ENCODE measurements at places on chromosomes 3 and 15.

DNA sequence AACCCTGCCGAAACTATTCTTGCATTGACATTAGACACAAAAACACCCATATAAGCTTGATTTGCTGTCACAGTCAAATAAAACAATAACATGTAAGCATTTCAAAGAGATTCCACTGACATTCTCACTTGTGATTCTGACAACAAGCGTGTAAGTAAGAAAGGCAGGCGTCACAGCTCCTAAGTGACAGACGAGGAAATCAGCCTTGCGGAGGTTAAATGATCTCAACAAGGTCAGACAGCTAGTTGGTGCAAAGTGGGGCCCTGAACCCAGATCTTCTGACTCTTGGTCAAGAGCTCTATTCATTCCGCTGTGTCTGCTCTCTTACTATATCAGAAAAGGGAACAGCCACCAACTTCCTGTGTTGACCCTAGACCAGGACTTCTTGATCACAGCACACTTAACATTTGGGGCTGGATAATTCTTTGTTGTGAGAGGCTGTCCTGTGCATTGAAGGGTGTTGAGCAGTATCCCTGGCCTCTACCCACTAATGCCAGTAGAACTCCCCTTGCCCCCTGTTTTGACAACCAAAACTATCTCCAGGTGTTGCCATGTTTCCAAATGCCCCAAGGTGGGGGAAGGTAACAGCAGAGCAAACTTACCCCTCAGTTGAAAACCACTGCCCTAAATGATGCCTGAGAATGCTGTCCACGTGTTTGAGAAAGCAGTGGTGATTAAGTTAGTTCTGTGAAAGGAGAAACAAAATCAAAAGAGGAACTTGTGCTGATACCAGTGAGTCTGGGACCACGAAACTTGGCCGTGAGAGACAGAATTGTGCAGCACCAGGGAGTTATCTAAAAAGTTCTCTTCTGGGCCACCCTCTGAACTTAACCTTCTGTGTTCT, 86.1 kb downstream of the LIPC start:
- no peak for DNase-seq

- no peak for DNase-seq
Observed at GRCh38 chr15:49832511-49832910, 211.7 kb downstream of the DTWD1 start.

DNA sequence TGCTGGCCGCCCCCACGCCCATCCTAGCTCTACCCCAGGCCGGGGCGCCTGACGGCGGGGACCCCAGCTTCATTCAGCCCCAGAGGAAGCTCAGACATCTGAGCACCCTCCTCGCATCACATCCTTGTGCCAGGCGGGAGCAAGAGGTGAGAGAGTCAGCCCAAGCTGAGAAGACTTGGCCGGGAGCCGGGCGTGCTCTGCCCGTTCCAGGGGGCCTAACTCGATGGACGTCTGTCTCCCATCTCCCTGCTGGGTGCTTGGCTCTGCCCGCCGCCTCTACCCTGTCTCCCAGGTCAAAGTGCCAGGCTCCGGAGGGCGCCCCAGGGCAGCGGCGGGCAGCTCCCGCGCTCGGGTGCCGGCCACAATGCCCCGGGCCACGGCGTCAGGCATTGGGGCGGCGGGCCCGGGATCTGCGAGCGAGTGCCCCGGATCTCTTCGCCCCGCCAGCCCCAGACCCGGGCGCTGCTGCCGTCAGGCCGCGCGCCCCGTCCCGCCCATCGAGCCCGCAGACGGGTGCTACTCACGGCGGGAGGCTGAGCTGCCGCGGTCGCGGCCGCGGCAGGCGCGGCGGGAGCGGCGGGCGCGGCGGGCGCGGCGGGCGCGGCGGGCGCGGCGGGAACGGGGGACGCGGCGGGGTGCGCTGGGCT, 388 bp downstream of the DAPK2 start:
- no peak for DNase-seq

GRCh38 chr3:78517965-78518364, 1249.8 kb downstream of the ROBO1 start:
- no peak for DNase-seq

DNA sequence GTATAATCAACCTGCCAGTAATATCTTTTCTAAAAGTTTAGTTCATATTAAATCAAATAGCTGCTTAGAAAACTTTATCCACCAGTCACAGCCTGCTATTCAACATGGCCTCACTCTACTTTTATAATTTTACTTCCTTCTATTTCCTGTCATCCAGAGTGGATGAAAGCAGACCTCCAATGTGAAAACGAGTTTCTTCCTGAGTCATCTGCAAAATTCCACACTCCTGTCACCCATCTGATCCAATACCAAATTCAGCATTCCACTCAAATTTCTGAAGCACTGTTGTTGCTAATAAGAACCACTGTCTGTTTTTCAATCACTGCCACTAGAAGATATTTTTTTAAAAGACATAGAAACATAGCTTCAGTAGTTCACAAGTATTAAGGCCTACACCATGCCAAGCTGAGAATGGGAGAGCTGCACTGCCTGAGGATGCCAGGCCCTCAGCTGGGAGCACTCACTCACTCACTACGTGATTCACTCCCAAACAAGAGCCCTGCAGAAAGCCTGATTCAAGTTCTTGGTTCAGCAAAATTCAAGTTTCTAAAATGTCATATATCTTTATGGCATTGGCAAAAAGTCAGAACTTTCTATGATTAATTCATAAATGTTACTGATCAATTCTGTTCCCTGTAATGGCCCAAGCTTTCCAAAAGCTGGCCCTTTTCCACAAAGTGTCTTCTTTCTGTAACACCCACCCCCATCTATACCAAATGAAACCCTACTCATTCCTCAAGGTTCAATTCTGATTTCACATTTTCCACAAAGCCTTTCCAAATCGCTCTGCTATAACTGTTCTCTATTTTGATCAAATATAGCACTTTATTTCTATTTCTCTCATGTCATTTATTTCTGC, 82.9 kb downstream of the FSIP1 start:
- no peak for DNase-seq

DNA sequence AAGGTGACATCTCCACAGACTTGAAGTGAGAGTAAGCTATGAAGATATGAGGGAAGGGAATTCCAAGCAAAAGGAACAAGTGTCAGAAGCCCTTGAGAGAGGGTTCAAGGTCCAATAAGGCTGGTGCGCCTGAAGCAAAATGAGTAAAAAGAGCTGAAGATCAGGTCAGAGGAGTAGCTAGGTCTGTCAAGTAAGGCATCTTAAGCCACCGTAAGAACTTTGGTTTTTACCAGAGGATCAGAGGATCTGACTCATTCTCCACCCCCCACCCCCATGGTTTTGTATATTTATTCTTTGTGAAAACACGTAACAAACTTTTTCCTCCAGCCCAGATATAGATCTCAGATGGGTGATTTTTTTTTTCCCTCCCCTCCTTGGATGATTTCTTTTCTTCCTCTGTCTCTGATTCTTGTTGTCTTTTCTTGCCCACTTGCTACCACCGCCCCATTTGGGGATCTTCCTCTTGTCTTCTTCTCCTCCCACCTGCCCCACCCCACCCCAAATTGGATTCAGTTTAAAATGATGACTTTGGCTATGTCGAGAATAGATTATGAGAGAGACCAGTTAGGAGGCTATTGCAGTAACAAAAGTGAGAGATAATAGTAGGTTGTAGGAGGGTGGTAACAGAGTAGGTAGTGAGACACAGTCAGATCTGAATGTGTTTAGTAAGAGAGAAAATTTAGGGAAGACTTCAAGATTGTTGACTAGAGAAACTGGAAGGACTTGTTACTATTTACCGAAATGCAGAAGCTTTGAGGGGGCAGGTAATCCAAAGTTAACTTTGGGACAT, 6.1 kb downstream of the TRMT10C start:
- DNase-seq = peak; percentile 49

GRCh38 chr15:31412824-31413223, 86.2 kb downstream of the KLF13 start:
- DNase-seq = no peak

GRCh38 chr3:17092583-17092933, 207.8 kb downstream of the PLCL2 start:
- DNase-seq = no peak

DNA sequence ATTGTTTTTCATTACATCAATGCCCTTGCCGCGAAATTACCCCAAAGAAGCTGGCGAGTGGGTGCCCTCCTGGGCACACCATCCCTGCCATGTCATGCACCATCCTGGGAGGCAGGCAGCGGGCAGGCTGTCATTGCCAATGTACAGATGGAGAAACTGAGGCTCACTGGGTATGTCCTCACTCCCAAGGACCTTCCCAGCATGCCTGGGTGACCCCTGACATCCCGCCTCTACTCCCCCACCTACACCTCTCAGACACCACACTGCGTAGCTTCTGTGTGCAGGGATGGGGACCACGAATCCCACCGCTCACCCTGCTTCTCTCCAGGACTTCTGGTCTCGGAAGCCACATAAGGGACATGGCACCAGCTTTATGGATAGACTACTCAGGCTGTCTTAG, 41.0 kb upstream of the SLC41A3 start:
- no peak for DNase-seq

GRCh38 chr3:29242296-29242695, 38.6 kb upstream of the RBMS3 start:
- no peak for DNase-seq

- no peak for DNase-seq
Observed at GRCh38 chr3:195911946-195912270, 3.6 kb upstream of the TNK2 start.

DNA sequence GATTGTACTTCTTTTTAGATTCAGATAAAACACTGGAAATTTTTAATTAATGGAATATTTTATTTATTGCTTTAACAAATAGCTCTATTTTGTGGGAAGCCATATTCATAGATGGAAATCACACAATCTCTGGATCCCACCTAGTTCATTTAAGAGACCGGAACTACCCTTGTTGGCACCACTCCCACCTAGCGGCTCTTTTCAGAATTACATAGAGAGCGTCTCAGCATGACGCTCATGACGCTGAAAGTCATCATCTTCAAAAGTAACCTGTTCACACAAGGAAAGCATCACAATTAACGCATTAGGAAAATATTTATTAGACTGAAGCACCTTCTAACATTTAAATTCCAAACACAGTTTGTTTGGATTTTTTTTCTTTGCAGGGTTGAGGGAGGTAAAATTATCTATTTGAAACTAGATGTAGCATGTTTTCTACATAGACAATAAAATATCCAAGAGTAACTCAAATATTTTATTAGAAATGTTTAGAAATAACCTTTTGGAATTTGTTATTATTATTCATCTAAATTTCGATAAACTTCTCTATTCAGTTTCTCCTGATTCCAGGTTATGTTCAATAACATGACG, 214.9 kb upstream of the ARRDC4 start:
- no peak for DNase-seq

DNA sequence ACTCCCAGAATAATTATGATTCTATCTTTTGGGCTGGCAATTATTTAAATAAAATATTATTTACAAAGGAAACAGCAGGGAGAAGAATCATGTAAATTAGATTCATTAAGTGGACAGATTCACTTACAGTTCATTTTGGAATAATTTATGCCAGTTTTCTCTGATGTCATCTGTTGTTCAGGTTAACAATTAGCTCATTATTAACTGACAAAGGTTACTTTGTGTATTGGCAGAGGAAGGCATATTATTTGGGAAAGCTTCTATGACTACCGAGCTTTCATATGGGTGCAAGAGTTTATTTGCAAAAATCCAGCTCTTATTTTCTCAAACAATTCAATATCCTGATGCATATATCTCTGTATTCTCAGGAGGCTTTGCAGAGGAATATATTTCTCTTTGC, 224.4 kb downstream of the CHST2 start:
- no peak for DNase-seq

GRCh38 chr3:40118091-40118490, 191.4 kb upstream of the EIF1B start:
- no peak for DNase-seq

DNA sequence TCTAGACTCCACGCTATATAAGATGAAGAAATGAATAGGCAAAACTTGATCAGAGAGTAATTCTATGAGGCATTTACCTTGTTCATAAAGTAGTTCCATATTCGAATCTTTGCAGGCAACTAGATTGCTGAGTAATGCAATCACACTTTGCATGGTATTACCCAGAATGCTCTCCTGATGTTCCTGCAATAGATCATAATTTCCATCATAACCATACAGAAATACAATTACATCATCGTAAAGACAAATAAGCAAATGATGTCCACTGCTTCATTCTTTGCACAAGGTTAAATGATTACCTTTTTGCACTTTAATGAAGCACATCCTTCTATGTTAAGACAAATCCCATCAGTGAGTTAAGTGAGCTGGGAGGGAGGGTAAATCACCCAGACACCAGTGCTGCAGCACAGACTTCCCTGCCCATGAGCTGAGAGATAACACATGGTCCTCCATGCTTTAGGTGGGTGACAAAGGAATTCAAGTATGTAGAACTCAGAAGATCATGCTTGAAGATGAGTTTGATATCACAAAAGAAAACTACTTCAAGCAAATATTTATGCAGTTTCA, 366.7 kb downstream of the CTNNB1 start:
- no peak for DNase-seq

- peak; percentile 57 for DNase-seq
Observed at GRCh38 chr3:155416500-155417118, 123.1 kb upstream of the STRIT1 start.

- DNase-seq = peak; percentile 50
Observed at GRCh38 chr3:107001635-107002034, 375.6 kb upstream of the CCDC54 start.

DNA sequence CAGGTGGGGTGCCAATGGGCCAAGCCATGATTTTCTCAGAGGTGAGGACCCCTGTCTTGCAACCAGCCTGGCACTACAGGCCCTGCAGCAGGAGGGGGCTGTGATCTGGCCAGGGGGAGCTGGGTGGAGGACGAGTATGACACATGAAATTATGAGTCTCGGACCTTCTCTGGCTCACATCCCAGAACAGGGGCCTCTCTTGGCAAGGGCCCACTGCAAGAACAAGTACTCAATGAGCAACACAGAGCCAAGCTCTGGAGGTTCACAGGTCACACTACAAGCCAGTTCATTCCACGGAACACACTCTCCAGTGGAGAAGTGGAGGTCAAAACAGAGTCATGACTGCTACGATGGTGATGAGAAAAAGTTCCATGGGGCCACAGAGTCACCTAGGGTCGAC, 28.3 kb downstream of the CCDC32 start:
- DNase-seq = peak; percentile 5

DNA sequence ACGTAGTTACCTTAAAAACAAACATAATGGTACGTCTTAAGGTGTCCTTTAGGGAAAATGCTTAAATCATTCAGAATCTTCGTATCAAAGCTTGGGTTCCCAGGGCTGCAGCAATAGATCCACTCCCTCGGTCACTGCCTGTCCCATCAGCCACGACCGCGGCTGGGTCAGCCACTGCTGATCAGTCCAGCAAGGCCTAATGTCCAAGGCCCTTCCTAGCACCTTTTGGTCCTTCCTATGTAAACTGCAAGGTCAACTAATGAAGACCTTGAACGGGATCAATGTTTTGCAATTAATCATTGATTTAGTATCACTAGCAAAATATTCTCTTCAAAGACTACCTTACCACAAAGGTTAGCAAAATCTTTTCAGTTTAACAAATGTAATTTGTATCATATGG, 122.2 kb upstream of the IGF1R start:
- no peak for DNase-seq

Data from HFFc6 (cell line).